ENCODE measurements at places on chromosomes 4 and X.
A peak's percentile ranks its signal among the peaks of the same experiment; 100 is the strongest.

- DNase-seq: no peak
Observed at GRCh38 chr4:156473151-156473550, 498.4 kb downstream of the PDGFC start.

DNA sequence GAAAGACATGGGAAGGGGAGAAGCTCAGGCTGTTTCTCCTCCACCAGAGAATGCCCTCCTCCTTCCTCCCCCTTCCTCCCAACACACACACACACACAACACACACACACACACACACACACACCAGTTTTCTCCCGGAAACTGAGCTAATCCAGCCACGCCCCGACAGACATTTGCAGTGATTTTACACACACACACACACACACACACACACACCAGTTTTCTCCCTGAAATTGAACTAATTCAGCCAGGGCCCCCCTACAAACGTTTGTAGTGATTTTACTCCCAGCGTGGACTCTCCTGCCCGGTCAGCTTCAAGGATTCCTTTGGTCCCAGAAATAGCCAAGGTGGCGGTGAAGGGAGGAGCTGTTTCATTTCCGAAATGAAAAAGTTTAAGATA, 32.9 kb upstream of the STX18 start:
- DNase-seq: peak; percentile 77

DNA sequence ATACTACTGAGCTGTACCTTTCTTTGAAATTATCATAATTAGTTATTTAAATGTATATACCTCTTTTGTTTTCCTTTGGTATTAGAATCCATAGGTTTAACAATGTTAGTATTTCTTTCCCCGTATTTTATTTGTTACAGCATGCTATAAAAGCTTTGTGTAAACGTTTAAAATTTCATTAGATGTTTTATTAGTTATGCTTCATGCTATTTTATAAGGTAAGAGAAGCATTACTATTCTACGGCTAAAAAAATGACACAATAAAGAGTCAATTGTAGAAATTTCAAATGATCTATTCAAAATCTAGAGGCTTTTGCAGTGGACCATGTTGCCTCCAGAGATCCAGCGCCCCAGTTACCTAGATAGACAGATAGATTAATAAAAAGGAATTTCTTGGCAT, 1203.3 kb upstream of the IGFBP7 start:
- no peak for DNase-seq

DNA sequence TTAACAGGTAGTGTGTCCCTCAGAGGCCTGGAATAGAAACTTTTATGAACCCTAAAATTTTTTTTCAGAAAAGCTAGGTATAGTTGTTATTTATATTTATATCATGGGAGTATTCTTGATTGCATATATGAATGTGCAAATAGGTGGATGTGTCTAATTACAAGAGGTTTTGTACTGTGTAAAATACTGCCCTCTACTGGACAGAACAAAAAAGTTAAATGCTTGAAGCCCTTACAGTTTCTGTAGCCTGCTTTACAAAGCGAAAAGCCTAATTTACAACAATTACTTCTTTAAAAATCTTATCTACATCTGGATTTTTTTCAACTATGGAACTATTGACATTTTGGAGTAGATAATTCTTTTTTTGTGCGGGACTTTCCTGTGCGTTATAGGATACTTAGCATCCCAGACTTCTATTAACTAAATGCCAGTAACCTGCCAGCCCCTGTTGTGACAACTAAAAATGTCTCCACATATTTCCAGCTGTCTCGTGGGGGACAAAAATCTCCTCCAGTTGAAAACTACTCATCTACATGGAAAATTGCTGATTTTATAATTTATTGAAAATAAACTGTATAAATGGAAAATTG, 35.1 kb downstream of the ENPEP start:
- DNase-seq: peak; percentile 55

- no peak for DNase-seq
Observed at GRCh38 chr4:182538031-182538430, 294.8 kb downstream of the TENM3 start.

- no peak for DNase-seq
Observed at GRCh38 chr4:17187003-17187402, 288.6 kb upstream of the LDB2 start.

DNA sequence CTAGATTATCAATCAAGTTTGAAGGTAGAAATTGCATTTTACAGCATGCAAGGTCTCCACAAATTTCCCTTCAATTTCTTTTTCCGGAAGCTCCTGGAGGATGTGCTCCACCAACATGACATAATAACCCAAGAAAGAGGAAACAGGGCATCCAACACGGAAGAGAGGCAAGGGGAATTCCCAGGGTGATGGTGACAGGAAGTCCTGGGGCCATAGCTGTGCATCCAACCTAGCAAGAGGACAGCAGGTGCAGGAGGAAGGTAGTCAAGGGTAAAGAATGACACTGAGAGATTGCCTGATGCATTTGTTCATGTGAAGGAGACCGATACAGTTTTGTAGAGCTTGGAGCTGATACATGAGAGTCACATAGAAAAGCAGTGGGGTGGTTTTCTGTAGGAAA, 115.7 kb upstream of the LSM6 start:
- DNase-seq: no peak

All from right renal cortex interstitium (tissue), 3 donors.